HAP-1 (cell line): ENCODE measurements at places on chromosomes 3 and 15.
A peak's percentile ranks its signal among the peaks of the same experiment; 100 is the strongest.

DNA sequence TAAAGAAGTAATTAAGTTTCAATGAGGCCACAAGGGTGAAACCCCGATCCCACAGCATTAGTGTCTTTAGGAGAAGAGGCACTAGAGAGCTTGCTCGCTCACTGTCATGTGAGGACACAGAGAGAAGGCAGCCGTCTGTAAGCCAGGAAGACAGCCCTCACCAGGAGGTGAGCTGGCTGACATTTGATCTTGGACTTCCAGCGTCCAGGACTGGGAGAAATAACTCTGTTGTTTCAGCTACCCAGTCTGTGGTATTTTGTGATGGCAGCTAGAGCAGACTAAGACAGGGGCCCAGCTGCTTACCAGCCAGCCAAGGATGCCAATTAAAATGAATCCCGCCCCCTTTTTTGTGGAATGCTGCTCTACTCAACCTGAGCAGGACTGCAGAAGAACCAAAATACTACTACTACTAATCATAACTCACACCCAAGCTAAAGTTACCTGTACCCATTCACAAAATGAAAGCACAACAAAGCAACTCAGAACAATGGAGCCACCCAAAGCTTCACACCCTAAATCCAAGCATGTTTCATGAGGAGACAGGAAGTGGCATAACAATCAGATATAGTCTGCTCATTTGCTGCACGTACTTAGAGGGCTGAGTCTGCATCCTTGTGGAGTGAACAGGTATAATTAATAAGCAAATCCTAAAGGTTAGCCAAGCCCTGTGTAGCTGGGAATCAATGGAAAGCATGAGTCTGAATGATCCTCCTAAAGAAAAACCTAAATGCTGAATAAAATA is 35.6 kb upstream of the RHCG start:
- DNase-seq, result no peak

DNA sequence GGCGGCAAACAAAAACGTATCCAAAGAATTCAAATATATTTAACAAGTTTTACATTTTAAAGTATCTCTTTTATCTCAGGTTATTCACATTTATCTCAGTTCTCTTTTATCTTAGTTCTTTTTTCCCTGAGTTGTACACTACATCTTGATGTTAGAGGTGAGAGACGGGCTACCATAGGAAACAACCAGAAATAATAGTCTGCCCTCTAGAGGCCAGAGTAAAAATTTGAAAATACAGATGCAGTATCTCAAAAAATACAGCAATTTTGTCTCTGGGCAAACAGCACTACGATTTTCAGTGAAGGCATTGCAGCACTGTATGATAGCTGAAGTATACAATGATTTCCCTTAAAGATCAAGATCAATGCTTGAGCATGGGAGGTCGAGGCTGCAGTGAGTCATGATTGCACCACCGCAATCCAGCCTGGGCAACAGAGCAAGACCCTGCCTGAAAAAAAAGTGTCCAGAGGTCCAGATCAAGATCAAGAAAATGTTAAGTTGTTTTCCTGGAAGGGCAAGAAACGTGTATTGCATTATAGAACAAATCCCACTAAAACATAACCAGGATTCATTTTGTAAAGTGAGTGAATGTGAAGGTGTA is 82.6 kb upstream of the ATP11B start:
- DNase-seq, result peak; percentile 42

- peak; percentile 58 for DNase-seq
Measured at GRCh38 chr15:35547775-35548364, 1.9 kb upstream of the DPH6 start.

GRCh38 chr3:13571831-13572750 is 23.2 kb downstream of the FBLN2 start:
- DNase-seq, result no peak

GRCh38 chr3:194715022-194715800 is 29.5 kb downstream of the FAM43A start:
- no peak for DNase-seq

GRCh38 chr3:126113733-126114442 is 30.0 kb upstream of the SLC41A3 start:
- DNase-seq, result peak; percentile 37

DNA sequence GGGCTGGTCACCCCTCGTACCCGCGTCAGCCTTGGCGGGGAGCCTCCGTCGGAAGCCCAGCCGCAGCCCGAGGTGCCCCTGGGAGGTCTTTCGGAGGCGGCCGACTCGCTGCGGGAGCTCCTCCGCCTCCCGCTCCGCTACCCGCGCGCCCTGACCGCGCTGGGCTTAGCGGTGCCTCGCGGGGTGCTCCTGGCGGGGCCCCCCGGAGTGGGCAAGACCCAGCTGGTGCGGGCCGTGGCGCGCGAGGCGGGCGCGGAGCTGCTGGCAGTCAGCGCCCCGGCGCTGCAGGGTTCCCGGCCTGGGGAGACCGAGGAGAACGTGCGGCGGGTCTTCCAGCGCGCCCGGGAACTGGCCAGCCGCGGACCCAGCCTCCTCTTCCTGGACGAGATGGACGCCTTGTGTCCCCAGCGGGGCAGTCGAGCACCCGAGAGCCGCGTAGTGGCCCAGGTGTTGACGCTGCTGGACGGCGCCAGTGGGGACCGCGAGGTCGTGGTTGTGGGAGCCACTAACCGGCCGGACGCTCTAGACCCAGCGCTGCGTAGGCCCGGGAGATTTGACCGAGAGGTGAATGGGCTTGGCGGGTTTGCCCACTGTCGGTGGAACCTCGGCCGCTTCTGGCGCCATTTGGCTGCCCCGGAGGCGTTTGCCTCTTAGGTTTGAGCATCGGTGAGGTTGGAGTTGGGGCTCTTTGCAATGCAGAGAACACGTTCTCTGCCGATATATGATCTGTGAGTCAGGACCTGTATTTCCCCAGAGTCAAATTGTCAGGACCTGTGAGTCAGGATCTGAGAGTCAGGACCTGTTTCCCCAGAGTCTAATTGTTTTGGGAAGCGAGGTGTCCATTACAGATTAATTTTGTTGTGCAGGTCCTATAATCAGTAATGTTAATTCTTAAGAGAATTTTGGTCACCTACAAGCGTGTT is 24.9 kb upstream of the GATM start:
- peak; percentile 26 for DNase-seq

DNA sequence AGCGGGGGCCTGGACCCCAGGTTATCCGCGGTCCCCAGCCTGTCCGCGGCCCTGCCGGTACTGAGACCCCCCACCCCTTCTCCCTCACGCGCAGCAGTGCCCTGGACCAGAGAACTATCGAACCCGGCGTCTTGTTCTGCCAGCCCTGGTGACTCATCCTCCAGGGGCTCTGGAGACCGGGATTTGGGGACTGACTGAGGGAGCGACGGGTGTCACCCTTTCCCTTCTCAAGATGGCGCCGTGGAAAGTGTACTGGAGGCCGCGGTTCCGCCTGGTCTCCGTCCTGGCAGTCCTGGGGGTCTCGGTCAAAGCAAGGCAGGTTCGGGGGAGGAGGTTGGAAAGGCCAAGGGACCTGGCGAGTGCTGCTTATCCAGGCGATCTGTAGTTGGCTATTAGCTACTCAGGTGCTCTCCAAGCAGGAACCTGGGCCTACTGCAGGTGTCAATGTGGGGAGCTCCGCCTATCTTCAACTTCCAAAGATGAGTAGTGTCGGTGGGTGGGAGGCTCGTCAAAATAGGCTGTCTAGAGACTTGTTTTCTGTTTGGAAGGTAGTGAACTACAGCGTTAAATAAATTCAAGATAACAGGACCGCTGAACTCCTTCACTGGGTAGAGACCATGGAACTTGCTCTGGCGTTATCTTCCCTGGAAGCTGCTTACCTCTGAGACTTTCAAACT is 790 bp downstream of the RAB5A start:
- DNase-seq, result peak; percentile 59

DNA sequence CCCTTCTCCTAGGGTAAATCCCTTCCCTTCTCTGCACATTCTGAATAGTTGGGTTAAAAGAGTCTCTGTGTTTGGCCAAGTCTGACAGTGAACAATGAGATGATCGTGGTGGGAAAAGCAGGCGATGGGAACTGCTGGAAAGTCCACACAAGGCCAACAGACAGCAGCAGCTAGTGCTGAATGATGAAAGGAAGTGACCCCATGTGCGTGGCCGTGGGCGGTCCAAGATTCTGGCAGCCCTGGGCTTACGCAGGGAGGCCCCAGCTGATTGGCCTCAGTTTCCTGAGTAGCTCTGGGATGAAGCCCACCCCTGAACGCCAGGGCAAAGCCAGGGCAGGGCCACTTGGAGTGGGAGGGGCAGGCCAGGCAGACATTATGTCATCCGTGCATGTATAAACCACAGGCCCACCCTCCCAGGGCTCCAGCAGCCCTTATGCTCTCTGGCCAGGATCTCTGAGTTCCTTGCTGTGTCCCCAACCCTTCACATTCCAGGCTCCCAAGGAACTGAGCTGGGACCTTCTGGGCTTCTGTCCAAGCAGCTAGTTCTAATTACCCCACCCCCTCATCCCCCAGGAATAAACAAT is 57.8 kb downstream of the CDC25A start:
- no peak for DNase-seq
